ENCODE measurements at places on chromosomes 1 and 21.
A peak's percentile ranks its signal among the peaks of the same experiment; 100 is the strongest.

DNA sequence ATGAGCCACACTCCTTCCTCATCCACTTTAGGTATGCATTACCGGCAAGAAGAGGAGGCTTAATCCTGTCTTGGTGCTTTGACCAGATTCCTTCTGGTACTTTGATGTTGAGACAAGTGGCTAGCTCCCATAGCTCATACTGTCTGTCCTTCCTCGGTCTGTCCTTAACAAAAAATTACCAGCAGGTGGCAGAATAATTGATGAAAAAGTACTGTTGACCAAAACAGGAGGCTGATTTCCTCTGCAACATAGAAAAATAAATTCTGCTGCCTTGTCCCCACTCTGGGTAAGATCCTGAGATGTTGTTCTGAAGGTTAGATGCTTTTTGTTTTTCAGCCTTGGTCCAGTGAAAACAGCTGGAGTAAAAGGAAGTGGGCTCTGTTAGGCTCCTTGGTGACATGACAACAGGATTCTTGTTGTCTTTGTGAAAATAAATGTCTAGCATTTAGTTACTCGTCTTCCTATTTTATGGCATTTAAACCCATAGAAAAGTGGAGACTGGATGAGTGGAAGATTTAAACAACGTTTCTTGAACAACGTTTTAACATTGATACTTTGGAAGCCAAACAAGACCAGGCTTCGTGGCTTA is 11.2 kb upstream of the HJV start:
- no peak for DNase-seq

- no peak for DNase-seq
These were observed 5.1 kb downstream of the LMO4 start for GRCh38 chr1:87333692-87334347.

- DNase-seq: no peak
These were observed 2.5 kb downstream of the PKP1 start for GRCh38 chr1:201285846-201286245.

- no peak for DNase-seq
These were observed 57.9 kb upstream of the FMOD start for GRCh38 chr1:203408486-203409481.

GRCh38 chr1:236491469-236492136 is 32.2 kb upstream of the LGALS8 start:
- no peak for DNase-seq

DNA sequence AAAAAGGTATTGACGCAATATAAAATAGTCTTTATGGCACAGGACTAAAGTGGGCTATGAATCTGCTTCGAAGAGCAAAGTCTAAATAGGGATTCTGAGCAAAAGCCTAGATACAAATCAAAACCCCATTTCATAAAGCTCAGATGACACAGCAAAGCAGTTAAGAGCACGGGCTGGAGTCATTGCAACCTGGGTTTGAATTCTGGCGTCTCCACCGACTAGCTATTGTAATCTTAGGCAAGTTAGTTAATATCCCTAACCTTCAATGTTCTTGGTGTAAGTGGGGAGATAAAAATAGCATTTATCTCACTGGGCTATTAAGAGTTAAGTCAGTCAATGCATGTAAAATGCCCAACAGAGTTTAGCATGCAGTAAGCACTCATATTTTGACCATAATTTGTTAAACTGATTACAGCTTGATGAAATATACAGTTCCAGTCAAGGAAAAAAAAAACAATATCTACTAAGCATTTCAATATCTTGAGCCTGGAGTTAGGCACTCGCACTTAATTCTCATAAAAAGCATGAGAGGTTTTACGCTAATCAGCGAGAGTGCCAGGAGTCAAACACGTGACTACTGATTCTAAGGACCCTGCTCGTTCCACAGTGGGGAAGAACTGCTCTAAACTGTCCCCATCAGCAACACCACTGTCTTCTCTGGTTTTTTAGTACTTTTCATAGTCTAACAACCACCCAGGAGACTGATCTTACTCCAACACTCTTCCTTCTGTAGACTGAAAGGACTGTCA is 75.5 kb downstream of the JAK1 start:
- DNase-seq: no peak

GRCh38 chr1:43368646-43369020 is 822 bp upstream of the ELOVL1 start:
- no peak for DNase-seq

GRCh38 chr1:69533343-69533742 is 34.4 kb upstream of the LRRC7 start:
- no peak for DNase-seq

DNA sequence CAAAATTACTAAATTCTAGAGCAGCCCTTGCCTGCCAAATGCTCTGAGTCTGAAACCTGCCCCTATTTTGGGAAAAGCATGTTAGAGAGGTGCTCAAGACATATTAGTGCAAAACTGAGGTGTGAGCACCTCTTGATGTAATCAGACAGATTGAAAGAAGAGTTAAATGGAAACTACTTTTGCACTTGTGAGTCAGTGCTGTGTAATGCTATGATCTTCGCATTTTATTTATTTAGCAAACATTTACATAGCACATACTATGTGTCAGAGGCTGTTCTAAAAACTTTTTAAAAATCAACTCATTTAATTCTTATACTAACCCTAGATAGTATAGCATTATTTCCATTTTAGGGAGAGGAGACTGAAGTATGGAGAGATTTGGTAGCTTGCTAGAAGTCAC is 138.1 kb downstream of the ELAVL4 start:
- no peak for DNase-seq

DNA sequence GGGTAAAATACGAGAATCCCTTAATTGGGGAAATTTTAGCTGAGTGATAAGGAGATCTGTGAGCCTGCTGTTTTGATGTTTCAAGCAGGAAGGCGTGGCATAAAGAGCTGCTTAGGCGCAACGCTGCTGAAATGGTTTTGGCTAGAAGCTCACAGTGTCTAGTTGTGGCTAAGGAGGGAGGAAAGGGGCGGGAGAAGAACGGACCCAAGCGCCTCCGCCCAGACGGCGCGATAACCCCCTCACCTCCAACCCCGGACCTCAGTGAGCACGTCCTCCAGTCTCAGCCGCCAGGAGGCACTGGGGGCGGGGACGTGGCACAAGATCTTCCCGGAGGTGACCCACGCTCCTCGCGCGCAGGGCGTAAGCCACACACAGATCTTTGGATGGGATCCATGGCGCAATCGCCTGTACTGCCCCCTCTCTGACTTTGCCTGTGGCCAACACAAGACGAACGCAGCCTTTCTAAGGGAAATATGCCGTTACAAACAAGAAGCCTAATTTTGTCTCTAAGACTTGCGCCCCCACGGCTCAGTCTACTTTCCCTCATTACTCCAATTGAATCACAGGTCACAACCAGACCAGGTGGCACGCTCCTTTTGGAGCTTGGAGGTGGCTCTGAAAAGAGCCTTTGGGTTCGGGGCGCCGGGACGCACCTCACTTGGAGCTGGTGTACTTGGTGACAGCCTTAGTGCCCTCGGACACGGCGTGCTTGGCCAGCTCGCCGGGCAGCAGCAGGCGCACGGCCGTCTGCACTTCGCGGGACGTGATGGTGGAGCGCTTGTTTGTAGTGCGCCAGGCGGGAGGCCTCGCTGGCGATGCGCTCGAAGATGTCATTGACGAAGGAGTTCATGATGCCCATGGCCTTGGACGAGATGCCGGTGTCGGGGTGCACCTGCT is 23.4 kb upstream of the RNF187 start:
- no peak for DNase-seq

DNA sequence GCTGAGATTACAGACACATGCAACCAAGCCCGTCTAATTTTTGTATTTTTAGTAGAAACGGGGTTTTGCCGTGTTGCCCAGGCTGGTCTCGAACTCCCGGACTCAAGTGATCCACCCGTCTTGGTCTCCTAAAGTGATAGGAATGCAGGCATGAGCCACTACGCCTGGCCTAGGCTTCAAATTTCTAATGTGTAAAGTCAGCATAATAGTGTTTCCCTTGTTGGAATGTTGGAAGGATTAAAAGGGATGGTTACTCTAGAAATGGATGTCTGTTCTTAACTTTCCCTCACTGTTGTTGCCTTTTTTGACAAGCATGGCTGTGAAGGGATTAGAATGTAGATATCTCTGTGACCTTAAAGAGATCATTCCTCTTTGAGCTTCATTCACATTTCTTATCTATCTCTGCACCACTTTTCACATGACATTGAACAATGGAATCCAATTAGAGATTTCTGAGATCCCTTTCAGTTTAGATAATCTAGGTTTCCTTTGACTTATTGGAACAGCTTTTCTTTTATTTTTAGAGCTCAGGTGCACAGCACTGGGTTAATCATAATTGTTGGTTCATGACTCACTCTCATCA is 33.7 kb downstream of the NFASC start:
- DNase-seq: no peak

GRCh38 chr1:25428475-25429166 is 2.1 kb upstream of the MACO1 start:
- no peak for DNase-seq

GRCh38 chr1:37177230-37177864 is 143.0 kb upstream of the GRIK3 start:
- no peak for DNase-seq

- DNase-seq: no peak
These were observed 8.2 kb downstream of the RC3H1 start for GRCh38 chr1:174013864-174014418.

DNA sequence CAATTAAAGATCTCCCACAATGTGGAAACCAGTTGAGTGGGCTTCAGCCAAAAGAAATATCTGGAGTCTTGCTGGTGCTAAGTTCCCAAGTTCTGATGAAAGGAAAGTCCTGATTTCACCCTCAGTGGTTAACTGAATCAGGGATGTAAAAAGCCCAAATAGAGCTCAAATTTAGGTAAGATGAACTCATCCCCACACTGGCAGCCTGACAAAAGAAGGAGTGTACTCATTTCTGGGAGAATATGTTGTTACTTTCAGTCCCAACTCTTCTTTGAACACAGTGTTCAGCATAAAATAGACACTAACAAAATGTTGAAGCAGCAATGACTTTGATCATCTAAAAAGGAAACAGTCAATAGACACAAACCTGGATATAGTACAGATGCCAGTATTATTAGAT is 91.7 kb downstream of the CHRM3 start:
- no peak for DNase-seq

DNA sequence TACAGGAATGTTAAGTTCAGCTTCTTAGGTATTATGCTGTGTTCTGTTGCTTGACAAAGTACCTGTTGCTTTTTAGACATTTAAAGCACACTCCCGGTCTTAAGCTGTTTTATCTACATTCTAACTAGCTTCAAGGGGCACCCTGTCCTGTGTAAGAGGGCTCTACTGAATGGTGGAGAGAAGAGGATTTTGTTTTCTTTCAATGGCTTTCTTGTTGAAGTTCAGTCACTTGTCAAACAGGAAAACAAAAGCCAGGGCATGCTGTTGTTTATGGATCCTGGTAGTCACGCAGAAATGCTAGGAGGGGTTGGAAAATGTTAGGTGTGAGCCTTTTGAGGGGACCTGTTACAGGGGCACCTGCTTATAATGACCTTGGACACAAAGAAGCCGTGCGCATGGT is 30.7 kb downstream of the PGM1 start:
- no peak for DNase-seq

GRCh38 chr1:228276901-228277490 is 69.2 kb downstream of the OBSCN start:
- no peak for DNase-seq

DNA sequence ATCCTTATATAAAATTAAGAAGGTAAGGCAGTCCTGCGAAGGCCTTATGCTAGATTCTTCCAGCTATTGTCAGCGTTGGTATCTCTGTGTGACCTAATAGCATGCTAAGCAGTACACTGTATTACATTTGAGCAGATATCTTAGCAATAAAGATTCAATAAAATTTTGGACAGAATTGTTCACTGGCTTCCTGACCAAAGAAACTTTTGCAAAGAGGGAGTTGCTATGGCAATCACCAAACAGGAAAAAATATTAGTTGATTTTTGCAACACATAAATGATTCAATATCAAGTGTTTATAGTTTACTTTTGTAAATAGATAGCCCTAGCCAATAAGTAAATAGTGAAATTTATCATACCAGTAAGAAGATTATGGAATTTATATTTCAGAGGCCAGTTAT is 31.0 kb upstream of the PLEKHO1 start:
- no peak for DNase-seq

DNA sequence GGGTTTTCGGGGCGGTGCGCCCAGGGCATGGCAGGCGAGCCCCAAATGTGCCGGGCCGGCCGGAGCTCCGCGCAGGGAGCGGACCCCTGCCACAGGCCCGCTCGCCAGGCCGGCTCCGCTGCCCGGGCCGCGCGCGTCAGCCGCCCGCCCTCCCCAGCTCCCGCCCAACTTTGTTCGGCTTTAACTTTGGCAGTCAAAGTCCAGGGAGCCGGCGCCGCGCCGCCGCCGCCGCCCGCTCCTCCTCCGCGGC is 488 bp downstream of the SLC35D1 start:
- DNase-seq: peak; percentile 7

DNA sequence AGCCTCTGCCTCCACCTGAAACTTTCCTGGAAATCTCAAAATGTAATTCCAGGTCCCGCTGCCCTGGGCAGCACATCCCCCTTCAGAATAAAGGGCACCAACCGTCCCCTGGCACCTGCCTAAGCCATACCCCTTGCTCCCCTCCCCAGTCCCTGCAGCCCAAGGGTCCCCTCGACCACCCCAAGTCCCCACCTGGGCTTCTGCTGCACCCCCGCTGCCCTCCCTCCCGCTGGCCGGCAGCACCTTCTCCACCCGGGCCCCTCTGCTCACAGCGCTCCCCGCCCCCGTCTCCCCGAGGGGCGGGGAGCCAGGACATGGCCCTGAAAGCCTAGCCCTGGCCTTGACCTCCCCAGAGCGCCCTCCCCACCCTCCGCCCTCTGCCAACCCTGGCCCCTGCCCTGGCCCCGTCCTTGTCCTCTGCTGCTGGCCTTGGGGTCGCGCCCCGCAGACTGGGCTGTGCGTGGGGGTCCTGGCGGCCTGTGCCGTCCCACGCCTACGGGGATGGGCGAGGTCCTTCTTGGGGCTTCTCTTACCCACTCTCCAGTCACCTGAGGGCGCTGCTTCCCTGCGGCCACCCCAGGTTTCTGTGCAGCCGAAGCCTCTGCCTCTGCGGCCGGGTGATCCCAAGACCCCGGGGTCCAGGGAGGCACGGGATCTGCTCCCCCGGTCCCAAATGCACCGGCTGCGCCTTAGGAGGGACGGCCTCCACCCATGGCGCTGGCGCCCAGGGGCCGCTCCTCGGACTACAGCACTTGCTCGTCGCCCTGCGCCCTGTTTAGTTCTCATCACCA is 41.7 kb downstream of the WDR4 start:
- DNase-seq: no peak

DNA sequence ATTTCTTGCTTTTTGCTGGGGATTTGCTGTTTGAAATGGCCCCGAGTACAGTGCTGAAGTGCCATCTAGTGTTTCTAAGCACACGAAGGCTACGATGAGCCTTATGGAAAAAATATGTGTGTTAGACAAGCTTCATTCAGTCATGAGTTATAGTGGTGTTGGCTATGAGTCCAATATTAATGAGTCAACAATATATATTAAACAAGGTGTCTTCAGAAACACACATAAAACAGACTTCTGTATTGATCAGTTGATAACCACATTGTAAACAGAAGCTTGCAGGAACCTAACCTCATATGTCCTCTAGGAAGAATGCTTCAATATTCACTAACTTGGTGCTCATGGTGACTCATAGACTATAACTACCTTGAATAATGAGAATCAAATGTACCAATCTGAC is 1.7 kb upstream of the GJB5 start:
- DNase-seq: no peak

GRCh38 chr1:180424848-180425457 is 77.4 kb downstream of the ACBD6 start:
- no peak for DNase-seq
